ENCODE measurements at places on chromosomes 12 and 14.

- no peak for DNase-seq
Measured at GRCh38 chr14:56196274-56196673, 78.1 kb downstream of the PELI2 start.

DNA sequence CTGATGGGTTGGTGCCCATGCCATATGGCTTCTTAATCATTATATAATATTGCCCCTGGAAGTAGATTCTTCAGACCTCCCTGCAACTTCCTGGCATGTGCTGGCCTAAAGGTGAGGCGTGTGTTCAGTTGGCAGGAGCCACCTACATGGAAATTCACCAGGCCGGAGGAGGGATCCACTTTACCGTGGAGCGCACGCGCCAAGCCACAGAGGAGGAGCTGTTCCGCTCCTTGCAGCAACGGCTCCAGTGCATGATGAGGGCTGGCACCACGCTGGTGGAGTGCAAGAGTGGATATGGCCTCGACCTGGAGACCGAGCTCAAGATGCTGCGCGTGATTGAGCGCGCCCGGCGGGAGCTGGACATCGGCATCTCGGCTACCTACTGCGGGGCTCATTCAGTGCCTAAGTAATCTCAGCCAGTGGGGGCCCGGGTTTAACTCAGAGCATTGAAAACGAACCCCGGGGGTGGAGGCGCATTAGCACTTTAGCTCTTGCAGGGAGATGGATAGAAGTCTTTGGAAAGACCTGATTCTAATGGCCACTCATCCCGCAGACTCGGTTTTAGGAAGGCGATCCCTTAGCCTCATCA, 13.5 kb downstream of the AMDHD1 start:
- DNase-seq = no peak

GRCh38 chr12:105077435-105077834, 6.8 kb downstream of the ALDH1L2 start:
- DNase-seq = no peak

- peak; percentile 99 for DNase-seq
Measured at GRCh38 chr14:75982266-75983018, 647 bp upstream of the TGFB3 start.

GRCh38 chr14:84535484-84535883, 994.5 kb upstream of the FLRT2 start:
- no peak for DNase-seq

DNA sequence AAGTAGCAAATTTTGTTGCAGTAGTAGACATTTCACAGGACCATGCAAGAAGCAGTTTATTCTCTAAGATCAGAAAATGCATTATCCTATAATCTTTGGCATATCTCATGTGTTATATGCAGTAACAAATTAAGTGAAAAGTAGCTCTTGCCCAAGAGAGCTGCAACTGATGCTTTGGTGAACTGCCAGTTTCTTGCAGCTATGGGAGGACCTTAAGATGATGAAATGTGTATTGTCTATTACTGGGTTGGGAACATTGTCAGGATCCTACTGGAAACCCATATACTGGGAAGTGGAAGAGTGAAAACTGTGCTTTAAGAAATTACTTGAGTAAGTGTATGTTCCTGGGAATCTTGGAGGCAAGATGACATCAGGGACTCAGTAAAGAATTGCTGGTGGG, 238.8 kb downstream of the DACT1 start:
- DNase-seq = no peak

DNA sequence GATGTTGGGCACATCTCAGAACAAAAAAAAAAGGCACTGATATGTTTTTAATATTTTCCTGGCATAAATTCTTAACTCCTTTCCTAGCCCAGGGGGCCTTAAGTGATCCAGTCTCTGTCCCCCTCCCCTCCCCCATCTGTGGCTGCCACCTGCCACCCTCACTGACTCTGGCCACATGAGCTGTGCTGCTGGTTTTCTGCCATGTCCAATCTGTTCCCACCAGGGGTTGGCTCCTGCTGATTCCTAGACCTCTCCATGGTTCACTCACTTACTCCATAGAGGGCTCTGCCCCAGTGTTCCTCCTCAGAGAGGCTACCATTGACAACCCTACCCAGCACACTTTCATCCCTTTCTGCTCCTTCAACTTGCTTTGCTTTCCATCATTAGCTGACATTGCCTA, 163.3 kb downstream of the SSPN start:
- no peak for DNase-seq
